ENCODE measurements at places on chromosomes 4 and X.

DNA sequence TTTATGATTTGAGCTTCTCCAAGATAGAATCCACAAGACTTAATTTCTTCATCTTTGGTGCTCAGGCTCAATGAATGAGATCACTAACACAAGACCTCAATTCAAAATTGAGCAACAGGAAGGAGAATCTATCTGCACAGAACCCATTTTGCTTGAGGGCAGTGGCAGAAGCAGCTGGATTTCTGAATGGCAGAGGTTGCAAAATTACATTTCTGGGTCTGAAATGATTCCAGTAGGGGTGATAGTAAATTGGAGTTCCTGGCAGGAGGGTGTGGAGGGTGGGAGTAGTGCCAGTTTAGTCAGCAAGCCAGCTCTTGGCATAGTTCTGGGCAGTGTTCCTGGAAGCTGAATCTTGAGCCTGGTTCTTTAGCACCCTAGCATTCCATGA lies 281.1 kb downstream of the SLC7A11 start:
- H3K4me1 ChIP-seq, result no peaks in the 10 kb centered on the region
- H3K36me3 ChIP-seq, result no peaks in the 10 kb centered on the region
- ATAC-seq, result no peak
- peaks cover 9% of the 10 kb centered on the region for H3K27me3 ChIP-seq

DNA sequence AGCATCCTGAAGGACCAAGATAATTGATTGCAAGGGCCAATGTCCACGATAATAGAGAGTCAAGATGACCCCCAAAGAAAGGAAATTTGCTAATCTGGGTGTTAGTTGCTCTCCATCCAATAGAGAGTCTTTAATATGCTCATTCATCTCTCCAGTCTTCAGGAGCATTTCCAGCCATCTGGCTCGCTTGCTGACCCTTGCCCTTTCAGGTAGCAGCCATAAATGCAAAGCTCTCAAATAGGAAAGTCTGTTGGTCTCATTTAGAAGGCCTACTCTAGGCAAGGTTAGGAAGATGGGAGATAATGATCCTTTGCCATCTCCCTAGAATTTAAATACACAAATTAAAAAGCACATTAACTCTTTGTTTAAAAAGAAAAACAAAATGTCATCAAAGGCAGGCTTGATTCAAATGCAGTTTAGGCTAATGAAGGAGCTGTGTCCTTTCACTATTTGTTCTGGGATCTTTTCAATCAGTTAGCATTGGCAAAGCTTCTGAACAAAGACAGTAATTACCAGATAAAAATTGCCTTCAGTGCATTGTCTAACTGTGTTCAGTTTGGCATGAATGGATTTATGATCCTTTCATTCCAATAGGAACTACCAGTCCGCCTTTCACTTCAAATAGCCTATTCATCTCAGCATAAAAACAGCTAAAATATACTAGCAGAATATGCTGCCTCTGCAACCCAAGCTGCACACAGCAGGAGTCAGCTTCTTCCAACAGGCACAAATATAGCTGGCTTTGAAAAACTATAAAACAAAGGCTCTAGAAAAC lies 49.6 kb upstream of the ATXN3L start:
- ATAC-seq, result no peak
- no peaks in the 10 kb centered on the region for H3K36me3 ChIP-seq
- H3K4me1 ChIP-seq, result peaks cover 7% of the 10 kb centered on the region
- no peak overlapping the region for H3K4me3 ChIP-seq
- H3K27ac ChIP-seq, result no peak overlapping the region
- no peaks in the 10 kb centered on the region for H3K27me3 ChIP-seq

DNA sequence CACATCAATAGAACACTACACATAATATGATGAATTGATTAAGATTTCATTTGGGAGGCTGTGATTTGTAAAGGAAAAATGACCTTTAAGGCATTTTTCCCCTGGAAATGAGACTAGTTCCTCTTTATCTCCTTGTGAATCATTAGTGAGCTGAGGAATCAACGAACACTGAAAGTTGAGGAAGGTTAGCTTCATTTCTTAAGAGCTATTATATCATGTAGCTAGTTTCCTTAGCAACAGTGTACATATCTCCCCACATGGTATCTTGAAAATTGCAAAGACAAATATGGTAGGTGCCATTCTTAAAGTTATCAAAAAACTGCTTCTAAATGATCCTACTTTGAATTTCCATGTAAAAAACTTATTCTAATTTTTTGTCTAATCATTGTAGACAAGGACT lies 127.5 kb upstream of the NRK start:
- no peaks in the 10 kb centered on the region for H3K36me3 ChIP-seq
- H3K27ac ChIP-seq, result no peak overlapping the region
- H3K4me1 ChIP-seq, result no peaks in the 10 kb centered on the region
- no peaks in the 10 kb centered on the region for H3K27me3 ChIP-seq

- H3K4me1 ChIP-seq, result no peaks in the 10 kb centered on the region
- H3K4me3 ChIP-seq, result no peak overlapping the region
- H3K27me3 ChIP-seq, result peaks cover 15% of the 10 kb centered on the region
- H3K36me3 ChIP-seq, result no peaks in the 10 kb centered on the region
- no peak overlapping the region for H3K27ac ChIP-seq
Measured at GRCh38 chr4:68148800-68149685, 19.4 kb upstream of the TMPRSS11F start.

DNA sequence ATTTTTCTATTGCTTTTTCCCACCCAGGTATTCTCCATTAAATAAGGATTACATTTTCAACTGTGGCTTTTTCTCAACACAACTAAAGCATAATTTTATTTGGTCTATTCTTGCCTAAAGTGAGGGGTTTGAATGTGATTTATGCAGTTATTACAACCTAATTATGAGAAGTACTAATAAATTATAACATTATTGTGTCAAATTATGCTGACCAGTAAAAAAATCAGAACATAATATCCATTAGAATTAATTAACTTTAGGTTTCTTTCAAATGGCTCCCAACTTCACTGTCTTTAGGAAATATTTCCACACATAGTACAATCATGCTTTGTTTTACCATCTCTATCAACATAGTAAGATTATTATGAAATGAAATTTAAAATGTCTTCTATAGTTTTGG lies 1293.9 kb downstream of the FSTL5 start:
- no peak for ATAC-seq
- no peaks in the 10 kb centered on the region for H3K27me3 ChIP-seq
- H3K27ac ChIP-seq, result no peak overlapping the region
- H3K4me3 ChIP-seq, result no peak overlapping the region
- H3K4me1 ChIP-seq, result no peaks in the 10 kb centered on the region

- no peaks in the 10 kb centered on the region for H3K27me3 ChIP-seq
- peak; percentile 39 for ATAC-seq
- H3K36me3 ChIP-seq, result no peaks in the 10 kb centered on the region
- H3K27ac ChIP-seq, result peak overlapping the region; percentile 88
Measured at GRCh38 chrX:13688384-13688957, 457 bp upstream of the RAB9A start.

DNA sequence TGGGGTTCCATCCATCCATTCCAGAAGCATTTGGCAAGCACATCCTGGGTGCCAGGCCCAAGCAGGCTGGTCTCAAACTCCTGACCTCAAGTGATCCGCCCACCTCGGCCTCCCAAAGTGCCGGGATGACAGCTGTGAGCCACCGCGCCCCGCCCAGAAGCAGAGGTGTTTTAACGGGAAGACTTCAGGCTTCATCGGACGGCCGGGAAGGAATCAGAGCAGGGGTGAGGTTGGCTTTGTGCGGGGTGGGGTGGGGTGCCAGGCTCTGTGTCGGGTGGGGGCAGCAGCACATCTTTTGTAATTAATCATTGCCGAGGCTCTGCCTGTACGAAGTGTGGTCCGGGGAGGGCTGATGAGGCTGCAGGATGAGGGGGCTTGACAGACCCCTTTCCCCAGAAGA lies 5.1 kb upstream of the SLC25A6 start:
- ATAC-seq, result no peak
- H3K4me3 ChIP-seq, result no peak overlapping the region
- no peaks in the 10 kb centered on the region for H3K27me3 ChIP-seq
- H3K36me3 ChIP-seq, result peaks cover 27% of the 10 kb centered on the region
- no peak overlapping the region for H3K27ac ChIP-seq

GRCh38 chrX:154430916-154431315 lies 2.4 kb downstream of the ATP6AP1 start:
- peak overlapping the region; percentile 84 for H3K27ac ChIP-seq
- no peak for ATAC-seq
- peaks cover 20% of the 10 kb centered on the region for H3K36me3 ChIP-seq
- H3K4me3 ChIP-seq, result no peak overlapping the region
- peaks cover 25% of the 10 kb centered on the region for H3K4me1 ChIP-seq
- H3K27me3 ChIP-seq, result no peaks in the 10 kb centered on the region

- no peak for ATAC-seq
- no peak overlapping the region for H3K4me3 ChIP-seq
- H3K36me3 ChIP-seq, result no peaks in the 10 kb centered on the region
- no peaks in the 10 kb centered on the region for H3K4me1 ChIP-seq
Measured at GRCh38 chr4:128591482-128591881, 218.0 kb upstream of the JADE1 start.

DNA sequence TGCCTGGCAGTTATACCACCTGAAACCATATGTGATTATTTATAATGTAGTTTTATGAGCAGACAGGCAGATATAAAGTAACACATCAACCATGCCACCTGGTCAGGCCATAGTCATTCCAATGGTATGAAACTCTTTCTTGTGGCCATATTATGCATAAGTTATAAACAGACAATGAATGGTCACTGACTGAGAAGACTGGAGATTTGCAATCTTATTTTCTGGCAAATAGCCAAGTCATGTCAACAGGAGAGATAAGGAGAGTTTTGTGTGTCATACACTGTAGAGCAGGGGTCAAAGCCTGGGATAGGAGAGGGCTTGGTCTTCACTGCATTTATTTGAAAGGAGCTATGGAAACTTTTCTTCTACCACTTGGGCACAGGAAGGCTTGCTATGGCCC lies 29.5 kb downstream of the SORBS2 start:
- peaks cover 15% of the 10 kb centered on the region for H3K27me3 ChIP-seq
- H3K27ac ChIP-seq, result no peak overlapping the region
- no peaks in the 10 kb centered on the region for H3K4me1 ChIP-seq
- no peak for ATAC-seq

DNA sequence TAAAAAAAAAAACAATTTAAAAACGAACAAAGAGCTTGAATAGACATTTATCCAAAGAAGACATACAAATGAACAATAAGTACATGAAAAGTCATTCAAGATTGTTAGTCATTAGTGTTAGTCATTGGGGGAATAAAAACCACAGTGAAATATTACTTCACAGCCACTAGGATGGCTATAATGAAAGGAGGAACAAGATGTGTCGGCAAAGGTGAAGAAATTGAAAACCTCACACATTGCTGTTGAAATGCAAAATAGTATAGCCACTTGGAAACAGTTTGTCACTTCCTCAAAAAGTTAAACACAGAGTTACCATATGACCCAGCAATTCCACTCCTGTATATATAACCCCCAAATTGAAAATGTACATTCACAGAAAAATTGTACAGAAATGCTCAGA lies 45.2 kb upstream of the SLC39A8 start:
- H3K27ac ChIP-seq, result no peak overlapping the region
- H3K36me3 ChIP-seq, result no peaks in the 10 kb centered on the region
- peaks cover 11% of the 10 kb centered on the region for H3K27me3 ChIP-seq
- H3K4me1 ChIP-seq, result peaks cover 10% of the 10 kb centered on the region
- ATAC-seq, result peak; percentile 89

- ATAC-seq, result no peak
- no peak overlapping the region for H3K27ac ChIP-seq
- H3K27me3 ChIP-seq, result no peaks in the 10 kb centered on the region
- no peaks in the 10 kb centered on the region for H3K4me1 ChIP-seq
- H3K36me3 ChIP-seq, result no peaks in the 10 kb centered on the region
Measured at GRCh38 chr4:157837071-157837703, 335.6 kb downstream of the GASK1B start.

GRCh38 chrX:24629701-24630100 lies 17.4 kb downstream of the PCYT1B start:
- no peaks in the 10 kb centered on the region for H3K36me3 ChIP-seq
- no peaks in the 10 kb centered on the region for H3K4me1 ChIP-seq
- no peak overlapping the region for H3K27ac ChIP-seq
- H3K27me3 ChIP-seq, result peaks cover 26% of the 10 kb centered on the region
- no peak overlapping the region for H3K4me3 ChIP-seq
- ATAC-seq, result no peak

GRCh38 chrX:27241981-27242380 lies 221.2 kb downstream of the PPP4R3C start:
- no peak overlapping the region for H3K4me3 ChIP-seq
- no peak overlapping the region for H3K27ac ChIP-seq
- ATAC-seq, result no peak
- no peaks in the 10 kb centered on the region for H3K4me1 ChIP-seq

Measured in stimulated activated memory B cell treated with anti-CD40 and anti-IgM and Interleukin-4, amounts not matched to agents 10 μg/mL and 1 μg/mL and 100 μg/mL, for 72 hours (primary cell).